ENCODE measurements at places on chromosomes 3 and 15. TPM values are rescaled to one million over a fixed set of nuclear protein-coding genes. Genes with fewer than 3 reads are reported as not detected.
A peak's percentile ranks its signal among the peaks of the same experiment; 100 is the strongest.

DNA sequence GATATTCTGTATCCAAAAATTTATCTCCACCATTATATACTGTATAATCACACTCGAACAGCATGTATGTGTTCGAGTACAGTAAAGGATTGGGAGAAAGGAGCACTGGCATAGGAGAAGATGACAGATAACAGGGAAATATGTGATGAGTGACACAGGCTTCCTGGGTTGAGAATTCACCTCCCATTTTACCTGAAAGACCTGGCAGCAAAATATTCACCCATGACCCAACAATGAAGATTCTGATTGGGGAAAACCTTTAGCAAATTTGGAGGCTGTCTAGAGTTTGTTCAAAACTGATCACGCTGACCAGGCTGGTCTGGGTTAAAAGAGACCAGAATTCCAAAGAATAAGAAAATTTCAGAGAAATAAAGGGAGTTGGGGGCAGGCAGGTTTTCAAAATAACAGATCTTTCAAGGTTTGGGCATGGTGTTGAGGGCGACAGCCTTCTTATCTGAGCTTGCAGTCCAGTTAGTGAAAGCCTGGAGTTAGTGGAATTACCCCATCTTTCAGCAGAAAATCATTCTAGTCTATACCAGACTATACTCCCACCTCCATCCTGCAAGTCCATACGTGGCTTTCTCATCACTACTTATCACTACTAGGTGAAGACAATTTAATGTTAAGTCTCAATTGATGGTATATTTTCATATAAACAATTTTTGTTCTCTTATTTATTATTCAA, 42.8 kb upstream of the RSL24D1 start:
- no peak for DNase-seq

GRCh38 chr3:39751286-39751685, 58.1 kb upstream of the MYRIP start:
- no peak for DNase-seq

- DNase-seq = no peak
These were observed 3.9 kb downstream of the LRRK1 start for GRCh38 chr15:100923076-100923475.

GRCh38 chr3:69011096-69011730, 2.3 kb downstream of the EOGT start:
- DNase-seq = no peak

GRCh38 chr3:83250613-83251012, 1489.2 kb upstream of the GBE1 start:
- DNase-seq = no peak

GRCh38 chr3:4647411-4647810, 154.3 kb downstream of the ITPR1 start:
- DNase-seq = no peak

GRCh38 chr3:65371053-65371452, 667.7 kb downstream of the MAGI1 start:
- DNase-seq = no peak

GRCh38 chr15:93619597-93619996, 530.6 kb upstream of the RGMA start:
- no peak for DNase-seq

GRCh38 chr15:59968314-59968713, 35.8 kb upstream of the FOXB1 start:
- DNase-seq = no peak

- DNase-seq = peak; percentile 90
These were observed 55.3 kb upstream of the P2RY1 start for GRCh38 chr3:152779653-152780052.

DNA sequence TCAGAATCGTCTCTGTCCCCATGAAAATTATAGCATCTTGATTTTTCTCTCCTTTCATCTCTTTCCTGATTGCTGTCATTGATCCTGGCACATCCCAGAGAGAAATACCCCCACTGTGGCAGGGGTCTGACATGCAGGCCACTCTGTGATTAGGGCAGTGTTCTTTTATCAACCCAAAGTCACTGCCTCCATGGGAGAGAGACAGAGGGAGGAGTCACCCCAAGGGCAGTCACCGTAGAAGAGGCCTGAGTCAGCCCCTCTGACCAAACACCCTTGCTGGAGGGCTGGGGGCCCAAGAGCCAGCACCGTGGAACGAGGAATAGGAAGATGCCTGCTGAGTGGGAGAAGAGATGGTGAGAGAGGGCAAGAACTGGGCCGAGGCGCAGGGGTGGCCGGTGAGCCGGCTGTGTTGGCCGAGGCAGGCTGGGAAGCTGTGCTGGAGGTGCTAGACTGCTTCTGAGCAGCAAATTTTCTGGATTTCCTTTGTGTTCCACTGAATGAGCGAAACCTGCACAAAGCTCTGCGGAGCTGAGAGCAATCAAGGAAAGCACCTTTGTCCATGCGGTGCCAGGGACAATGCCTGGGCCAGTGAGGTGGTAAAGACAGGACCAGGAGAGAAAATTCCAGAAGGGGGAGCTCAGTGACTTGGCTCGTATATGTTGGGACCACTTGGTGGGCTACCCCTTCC, 103.8 kb downstream of the ADCY5 start:
- no peak for DNase-seq

- no peak for DNase-seq
These were observed 92.2 kb upstream of the NTRK3 start for GRCh38 chr15:88348579-88349230.

Gene RAB5A
- total RNA-seq = 52.0 TPM

Gene LRRN1
- total RNA-seq = 2.2 TPM

Gene CFAP44
- total RNA-seq = 38.1 TPM

Gene PARP15
- total RNA-seq = 6.1 TPM

Gene FEZF2
- not detected for total RNA-seq

Gene MAPKBP1
- total RNA-seq = 20.2 TPM
